Fibroblast of skin of right quadriceps (primary cell): ENCODE measurements at places on chromosomes 2 and 18.

- DNase-seq, result no peak
Observed at GRCh38 chr18:61731693-61732376, 161.0 kb downstream of the RNF152 start.

DNA sequence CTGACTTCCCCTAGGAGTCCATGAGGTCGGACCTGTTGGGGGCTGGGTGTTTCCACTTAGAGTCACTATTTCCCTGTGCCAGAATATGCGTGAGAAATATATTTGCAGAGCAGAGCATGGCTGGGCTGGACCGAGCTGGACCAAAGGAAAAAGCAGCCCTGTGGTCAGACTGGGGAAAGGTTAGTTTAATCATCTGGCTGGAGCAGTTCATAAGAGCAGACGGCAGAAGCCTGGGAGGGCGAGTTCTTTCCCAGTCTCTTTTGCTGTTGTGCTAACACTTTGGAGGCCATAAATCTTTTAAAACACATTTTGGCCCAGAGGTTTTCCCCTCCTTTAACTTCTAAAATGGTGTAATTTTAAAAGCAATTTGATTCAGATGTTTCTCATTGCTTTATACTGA, 66.5 kb downstream of the GLI2 start:
- DNase-seq, result no peak

DNA sequence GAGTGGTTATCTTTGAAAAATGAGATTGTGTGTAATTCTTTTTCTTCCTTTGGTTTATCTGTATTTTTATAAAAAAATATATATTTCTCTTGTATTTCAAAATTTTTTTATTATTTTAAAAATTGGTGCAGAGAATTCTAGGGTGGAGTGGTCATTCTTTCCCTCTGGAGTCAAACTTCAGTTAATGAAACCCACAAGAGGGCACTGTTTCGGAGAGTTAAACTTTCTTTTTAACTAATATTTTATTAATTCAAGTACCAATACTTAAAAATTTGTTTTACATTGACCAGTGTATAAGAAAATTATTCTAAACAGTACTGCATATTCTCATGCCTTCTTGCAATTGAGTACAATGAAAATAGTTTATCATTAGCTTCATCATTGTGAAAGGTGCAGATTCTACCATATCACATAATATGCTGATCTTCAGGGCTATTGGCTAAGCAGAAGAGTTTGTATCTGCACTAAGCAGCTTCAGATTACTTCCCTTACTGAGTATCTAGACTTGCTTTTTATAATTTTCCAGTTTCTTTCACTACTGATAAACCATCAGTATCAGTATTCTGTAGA, 50.1 kb downstream of the HS1BP3 start:
- DNase-seq, result no peak

- no peak for DNase-seq
Observed at GRCh38 chr18:25365242-25365641, 13.3 kb upstream of the ZNF521 start.

DNA sequence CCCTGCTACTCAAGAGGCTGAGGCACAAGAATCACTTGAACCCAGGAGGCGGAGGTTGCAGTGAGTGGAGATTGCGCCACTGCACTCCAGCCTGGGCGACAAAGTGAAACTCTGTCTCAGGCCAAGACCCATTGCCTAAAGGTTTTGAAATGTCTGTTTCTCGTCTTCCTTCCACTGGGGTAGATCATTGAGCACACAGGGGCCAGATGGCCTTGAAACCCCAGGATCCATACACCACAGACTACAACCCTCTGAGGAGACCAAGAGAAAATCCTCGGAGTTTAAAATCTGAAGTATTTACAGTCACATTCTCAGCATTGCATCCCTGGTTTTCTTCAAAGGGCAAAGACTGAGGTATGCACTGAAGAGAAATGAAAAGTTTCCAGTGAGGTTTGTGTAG, 7.1 kb upstream of the EPAS1 start:
- DNase-seq, result no peak

DNA sequence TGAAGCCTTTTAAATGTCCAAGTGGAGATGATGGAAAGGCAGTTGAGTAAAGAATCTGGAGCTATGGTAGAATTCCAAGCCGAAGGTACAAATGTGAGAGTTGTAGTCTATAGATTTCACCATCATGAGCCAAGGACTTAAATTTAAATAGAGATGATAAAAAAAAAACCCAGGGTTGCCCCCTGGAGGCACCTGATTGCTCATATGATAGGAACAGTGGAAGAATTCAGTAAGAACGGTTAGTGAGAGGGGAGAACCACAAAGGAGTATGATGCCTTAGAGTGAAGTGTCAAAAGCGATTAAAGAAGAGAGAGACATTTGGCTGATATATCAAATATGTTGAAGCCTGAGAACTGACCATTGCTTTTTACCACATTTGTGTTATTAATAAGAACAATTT, 11.9 kb downstream of the NYAP2 start:
- DNase-seq, result no peak

GRCh38 chr2:73069041-73069854, 2.3 kb downstream of the SFXN5 start:
- no peak for DNase-seq

DNA sequence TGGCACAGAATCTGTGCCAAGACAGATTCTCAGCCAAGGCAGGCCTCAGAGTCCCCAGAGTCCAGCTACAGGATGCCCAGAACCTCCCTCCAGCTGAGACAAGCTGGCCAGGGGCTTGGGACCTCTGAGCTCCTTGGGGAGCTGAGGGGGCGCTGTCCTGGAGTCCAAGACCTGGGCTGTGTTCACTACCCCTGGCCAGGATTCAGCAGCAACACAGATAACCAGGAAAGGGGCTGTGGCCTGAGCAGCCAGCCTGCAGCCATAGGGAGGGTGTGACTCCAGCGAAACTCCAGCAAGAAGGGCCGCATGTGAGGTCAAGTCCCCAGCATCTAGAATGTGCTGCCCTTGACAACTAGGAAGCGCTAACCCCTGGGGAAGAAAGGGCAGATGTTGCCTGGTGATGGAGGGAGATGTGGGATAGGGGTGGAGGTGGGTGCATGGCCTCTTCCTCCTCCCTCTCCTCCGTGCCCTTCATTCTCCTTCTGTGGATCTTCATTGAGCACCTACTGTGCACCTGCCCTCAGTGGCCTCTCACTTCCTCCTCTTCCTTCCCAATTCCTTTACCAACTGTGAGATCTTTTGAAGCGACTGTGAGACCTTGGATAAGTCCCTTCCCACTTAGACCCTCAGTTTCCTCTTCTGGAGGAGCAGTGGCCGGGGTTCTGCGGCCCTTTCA, 7.7 kb upstream of the ARID5A start:
- DNase-seq, result no peak
